Esophagus squamous epithelium (tissue), 5 donors: ENCODE measurements at places on chromosomes 6 and 20.

DNA sequence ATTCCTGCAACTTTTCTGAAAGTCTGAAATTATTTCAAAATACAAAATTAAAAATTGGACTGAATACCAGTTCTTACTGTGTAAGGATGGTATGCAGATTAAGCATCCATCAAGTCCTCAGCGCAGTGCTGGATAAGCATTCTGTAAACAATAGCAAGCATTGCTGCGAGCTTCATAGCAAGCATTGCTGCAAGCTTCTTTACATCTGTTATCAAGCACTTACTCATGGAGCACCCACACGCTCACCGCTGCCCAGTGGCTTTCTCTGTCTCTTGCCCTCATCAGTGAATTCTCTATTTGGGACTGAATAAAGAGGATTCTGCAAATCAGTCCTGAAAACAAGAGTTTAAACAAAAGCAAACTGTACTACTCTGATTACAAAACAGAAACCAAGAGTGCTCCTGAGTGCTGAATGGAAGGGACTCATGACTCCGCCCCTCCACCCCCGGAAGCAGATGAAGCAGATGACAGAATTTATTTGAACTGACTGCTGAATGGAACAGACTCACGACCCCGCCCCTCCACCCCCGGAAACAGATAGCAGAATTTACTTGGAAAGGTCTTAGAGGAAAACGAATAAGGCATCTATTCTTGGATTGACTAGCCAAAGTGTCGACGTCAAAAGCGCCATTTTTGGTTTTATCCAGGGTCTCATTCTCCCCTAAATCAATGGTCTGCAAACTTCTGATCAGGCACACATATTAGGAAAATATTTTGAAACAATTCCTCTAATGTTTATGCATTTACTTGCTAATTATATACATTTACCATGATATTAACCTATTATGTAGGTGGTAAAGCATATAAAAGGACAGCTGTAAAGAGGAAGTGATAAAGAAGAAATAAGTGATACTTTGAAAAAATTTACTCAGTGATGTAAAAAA is 22.1 kb upstream of the EYA2 start:
- peaks cover 6% of the 10 kb centered on the region for H3K4me1 ChIP-seq
- peak overlapping the region; percentile 47 for H3K4me3 ChIP-seq
- H3K36me3 ChIP-seq = no peaks in the 10 kb centered on the region

DNA sequence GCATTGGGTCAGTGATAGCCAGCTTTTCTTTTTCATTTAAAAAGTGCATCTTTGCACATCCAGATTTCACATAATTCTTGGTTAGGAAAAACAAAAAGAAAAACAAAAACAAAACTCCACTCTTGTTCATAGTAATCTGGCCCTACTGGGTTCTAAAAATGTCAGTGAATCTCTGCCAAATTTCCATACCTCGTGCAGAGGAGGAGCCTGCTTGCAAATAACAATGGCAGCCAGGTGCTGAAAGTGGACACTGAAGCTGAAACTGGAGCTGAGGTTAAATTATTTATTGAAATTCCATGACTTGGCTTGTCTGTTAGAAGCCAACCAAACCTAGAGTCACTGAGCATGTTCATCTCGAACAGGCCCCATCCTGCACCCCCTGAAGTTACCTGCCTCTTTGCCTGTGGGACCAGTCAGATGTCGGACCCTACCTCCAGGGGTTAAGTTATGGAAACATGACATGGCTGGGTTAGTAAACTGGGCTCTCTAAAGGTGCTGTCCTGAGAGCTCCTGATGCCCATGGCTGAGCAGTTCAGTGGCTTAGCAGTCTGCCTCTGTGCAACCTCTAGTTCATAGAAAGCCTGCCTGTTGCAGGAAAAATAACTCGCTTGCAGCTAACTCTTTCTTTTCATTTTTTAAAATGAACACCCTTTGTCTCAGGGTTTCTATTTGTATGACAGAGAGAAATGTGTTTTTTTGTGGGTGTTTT is 42.7 kb downstream of the CLIC5 start:
- no peaks in the 10 kb centered on the region for H3K36me3 ChIP-seq
- no peaks in the 10 kb centered on the region for H3K4me1 ChIP-seq
- no peak overlapping the region for H3K27ac ChIP-seq
- DNase-seq = no peak
- no peaks in the 10 kb centered on the region for H3K27me3 ChIP-seq

DNA sequence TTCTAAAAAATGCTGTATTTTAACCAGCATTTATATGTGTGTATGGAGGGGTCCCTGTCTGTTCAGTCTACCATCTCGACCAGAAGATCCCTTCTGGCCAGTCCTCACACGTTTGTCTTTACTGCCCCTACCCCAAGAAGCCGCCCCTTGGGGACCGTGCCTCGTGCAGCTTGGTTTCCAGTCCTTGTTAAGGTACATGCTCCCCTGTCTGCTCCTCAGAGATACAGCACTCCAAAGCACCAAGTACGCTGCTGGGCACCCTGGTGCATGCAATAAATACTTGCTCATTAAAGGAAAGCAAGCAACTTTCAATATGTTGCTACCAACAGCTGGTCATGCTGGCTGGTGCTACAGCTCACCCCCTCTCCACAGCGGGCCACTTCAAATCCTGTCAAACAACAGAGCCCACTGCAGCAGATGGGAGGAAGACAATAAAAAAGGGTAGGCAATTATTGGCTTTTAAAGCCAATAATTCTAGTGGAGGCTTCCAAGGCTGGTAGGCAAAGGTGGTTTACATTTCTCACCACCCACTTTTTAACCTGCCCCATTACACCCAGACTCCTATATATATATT is 61.6 kb downstream of the PSMG4 start:
- H3K36me3 ChIP-seq = peaks cover under 1% of the 10 kb centered on the region
- H3K4me1 ChIP-seq = peaks cover 19% of the 10 kb centered on the region
- DNase-seq = no peak
- no peak overlapping the region for H3K4me3 ChIP-seq

DNA sequence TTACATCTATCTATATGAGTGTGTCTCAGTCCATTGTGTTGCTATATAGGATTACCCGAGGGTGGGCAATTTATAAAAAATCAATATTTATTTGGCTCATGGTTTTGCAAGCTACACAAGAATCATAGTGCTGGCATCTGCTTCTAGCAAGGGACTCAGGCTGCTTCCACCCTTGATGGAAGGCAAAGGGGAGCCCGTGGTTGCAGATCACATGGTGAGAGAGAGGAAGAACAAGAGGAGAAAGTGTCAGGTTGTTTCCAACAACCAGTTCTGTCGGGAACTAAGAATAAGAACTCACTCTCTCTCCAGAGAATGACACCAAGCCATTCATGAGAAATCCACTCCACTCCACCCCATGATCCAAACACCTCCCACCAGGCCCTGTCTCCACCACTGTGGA is 48.2 kb upstream of the TENT5A start:
- no peaks in the 10 kb centered on the region for H3K36me3 ChIP-seq
- H3K4me1 ChIP-seq = no peaks in the 10 kb centered on the region
- no peak overlapping the region for H3K4me3 ChIP-seq

GRCh38 chr6:78345882-78346281 is 521.5 kb upstream of the IRAK1BP1 start:
- no peak overlapping the region for H3K27ac ChIP-seq
- no peak overlapping the region for H3K4me3 ChIP-seq
- no peaks in the 10 kb centered on the region for H3K4me1 ChIP-seq
- no peaks in the 10 kb centered on the region for H3K36me3 ChIP-seq

- H3K27ac ChIP-seq = no peak overlapping the region
- no peaks in the 10 kb centered on the region for H3K36me3 ChIP-seq
- no peak for DNase-seq
- H3K4me3 ChIP-seq = no peak overlapping the region
- H3K27me3 ChIP-seq = no peaks in the 10 kb centered on the region
These were observed 218.6 kb upstream of the UFL1 start for GRCh38 chr6:96302991-96303390.

- H3K4me1 ChIP-seq = peaks cover 15% of the 10 kb centered on the region
- no peak for DNase-seq
- no peaks in the 10 kb centered on the region for H3K27me3 ChIP-seq
- H3K4me3 ChIP-seq = peak overlapping the region; percentile 85
These were observed 577 bp upstream of the SCAND1 start for GRCh38 chr20:35954907-35955251.

DNA sequence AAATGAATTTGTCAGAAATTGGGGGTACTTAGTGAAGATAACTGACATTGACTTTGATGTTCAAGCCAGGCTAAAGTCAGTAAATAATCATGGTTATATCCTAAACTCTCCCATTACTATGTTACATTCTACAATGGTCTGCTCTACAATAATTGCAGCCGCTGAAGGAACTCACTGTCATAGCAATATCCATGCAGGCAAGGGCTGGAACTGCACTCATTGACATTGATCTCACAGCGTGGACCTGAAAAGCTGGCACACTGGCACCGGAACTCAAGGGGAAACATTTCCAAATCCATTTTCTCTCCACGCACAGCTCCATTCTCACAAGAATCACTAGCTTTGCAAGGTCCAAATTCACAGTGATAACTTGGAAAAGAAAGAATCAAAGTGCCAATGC is 702.7 kb downstream of the EYS start:
- H3K4me3 ChIP-seq = no peak overlapping the region
- no peaks in the 10 kb centered on the region for H3K36me3 ChIP-seq
- no peak for DNase-seq
- no peaks in the 10 kb centered on the region for H3K4me1 ChIP-seq
- no peak overlapping the region for H3K27ac ChIP-seq
